Mesenteric fat pad (tissue), 1 donor: ENCODE measurements at places on chromosomes 3 and 15. TPM values are rescaled to one million over a fixed set of nuclear protein-coding genes. Genes with fewer than 3 reads are reported as not detected.

Gene SFMBT1
- total RNA-seq: 8.9 TPM

Gene SLC7A14
- not detected for total RNA-seq

Gene PIGB
- 14.4 TPM for total RNA-seq

Gene SAMMSON
- not detected for total RNA-seq

Gene ZNF148
- 33.1 TPM for total RNA-seq

Gene TGM4
- total RNA-seq: not detected

Gene SPPL2A
- 123 TPM for total RNA-seq

Gene MEX3B
- total RNA-seq: 1.0 TPM

Gene RTP1
- total RNA-seq: not detected

Gene CPN2
- total RNA-seq: 0.16 TPM

Gene CELSR3
- 0.64 TPM for total RNA-seq

Gene CPNE9
- total RNA-seq: not detected

Gene NEK4
- total RNA-seq: 18.1 TPM

Gene GNAT1
- not detected for total RNA-seq

Gene MYD88
- total RNA-seq: 40.0 TPM

Gene CELF6
- total RNA-seq: 1.6 TPM

Gene SNX22
- total RNA-seq: 0.71 TPM

Gene SYNPR
- not detected for total RNA-seq

Gene LRTM1
- total RNA-seq: not detected

Gene GOLGA6C
- total RNA-seq: not detected

Gene GPR87
- not detected for total RNA-seq

Gene GOLGA8R
- 2.6 TPM for total RNA-seq

Gene FEM1B
- total RNA-seq: 48.7 TPM

Gene POPDC2
- 1.5 TPM for total RNA-seq

Gene RTP4
- total RNA-seq: 1.6 TPM

Gene FAM107A
- total RNA-seq: 39.2 TPM

Gene LEKR1
- total RNA-seq: 1.2 TPM

Gene CLSTN2
- total RNA-seq: 44.1 TPM

Gene ZBED2
- total RNA-seq: not detected

Gene SKOR1
- 0.26 TPM for total RNA-seq

Gene AADACL2
- 0.22 TPM for total RNA-seq

Gene STIMATE
- 20.8 TPM for total RNA-seq

Gene CNTN6
- 0.29 TPM for total RNA-seq

Gene ITPKA
- 0.16 TPM for total RNA-seq

Gene PGBD4
- total RNA-seq: 0.96 TPM

Gene DPPA2
- not detected for total RNA-seq

Gene MYRIP
- 1.8 TPM for total RNA-seq

Gene FAIM
- total RNA-seq: 20.7 TPM

Gene KCNMB3
- 3.2 TPM for total RNA-seq

Gene INSYN1
- total RNA-seq: 5.0 TPM

Gene RTF1
- 26.8 TPM for total RNA-seq

Gene CMC1
- total RNA-seq: 17.7 TPM
